ENCODE measurements at places on chromosomes 2 and 18.

DNA sequence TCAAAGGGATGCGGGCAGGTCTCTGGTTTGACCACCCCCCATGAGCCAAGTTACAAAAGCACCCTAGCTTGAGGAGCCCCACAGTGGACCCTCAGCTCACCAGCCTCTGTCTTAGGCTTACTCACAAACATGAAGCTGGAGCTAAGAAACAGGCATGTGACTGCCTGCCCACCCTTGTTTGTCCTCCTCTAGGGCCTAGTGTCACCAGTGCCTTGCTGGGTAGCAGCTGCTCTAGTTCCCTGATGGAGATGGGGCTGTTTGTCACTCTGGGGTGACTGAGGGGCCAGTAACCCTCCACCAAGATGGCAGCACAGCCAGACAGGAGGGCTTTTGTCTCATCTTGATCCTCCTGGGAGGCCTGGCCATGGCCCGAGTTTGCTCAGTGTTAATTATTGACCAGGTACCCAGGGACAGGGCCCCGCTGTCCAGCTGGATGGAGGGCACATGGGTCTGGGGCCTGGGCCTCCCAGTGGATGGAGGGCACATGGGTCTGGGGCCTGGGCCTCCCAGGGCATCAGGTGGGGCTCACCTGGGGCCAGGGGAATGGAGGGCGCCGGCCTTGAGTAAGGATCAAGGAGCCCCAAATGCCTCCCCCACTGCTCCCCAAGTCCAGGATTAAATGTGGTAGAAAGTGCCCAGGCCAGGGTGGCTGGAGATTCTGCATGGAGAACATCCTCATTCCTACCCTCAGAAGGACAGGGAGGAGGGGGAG, 185.9 kb upstream of the HAAO start:
- no peak for DNase-seq

GRCh38 chr2:210170196-210170445, 1.1 kb downstream of the KANSL1L start:
- no peak for DNase-seq

DNA sequence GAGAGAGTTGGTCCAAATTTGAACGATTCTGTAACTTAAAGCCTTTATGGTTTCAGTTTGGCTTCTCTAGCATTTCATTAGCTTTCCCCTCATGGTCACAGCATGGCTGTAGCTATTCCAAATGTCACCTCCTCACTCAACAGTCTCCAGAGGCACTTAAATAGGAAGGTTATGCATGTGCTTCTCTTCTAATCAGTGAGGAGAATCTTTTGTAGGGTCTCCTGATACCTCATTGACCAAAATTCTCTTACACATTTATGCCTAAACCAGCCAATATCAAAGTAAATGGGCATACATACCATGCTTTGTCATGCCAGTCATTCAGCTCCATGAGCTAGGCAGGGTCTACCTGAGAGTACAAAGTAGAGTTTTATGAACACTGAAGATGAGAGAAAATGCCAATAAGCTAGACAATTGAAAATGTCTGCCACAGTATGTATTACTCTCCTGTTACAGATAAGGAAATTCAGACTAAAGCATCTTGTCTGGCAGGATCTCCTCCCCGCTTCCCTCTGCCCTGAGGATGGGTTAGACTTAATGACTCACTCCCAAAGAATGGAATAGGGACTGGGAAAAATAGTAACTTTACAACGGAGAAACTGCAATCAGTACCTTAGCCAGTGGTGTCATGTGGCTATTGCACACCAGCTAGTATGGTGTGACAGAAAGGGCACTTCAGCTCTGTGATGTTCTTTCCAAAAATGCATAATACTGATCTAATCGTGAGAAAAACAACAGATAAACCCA, 15.4 kb downstream of the DSG2 start:
- DNase-seq: peak; percentile 77

- DNase-seq: no peak
Observed at GRCh38 chr2:118762290-118762689, 85.2 kb downstream of the EN1 start.

DNA sequence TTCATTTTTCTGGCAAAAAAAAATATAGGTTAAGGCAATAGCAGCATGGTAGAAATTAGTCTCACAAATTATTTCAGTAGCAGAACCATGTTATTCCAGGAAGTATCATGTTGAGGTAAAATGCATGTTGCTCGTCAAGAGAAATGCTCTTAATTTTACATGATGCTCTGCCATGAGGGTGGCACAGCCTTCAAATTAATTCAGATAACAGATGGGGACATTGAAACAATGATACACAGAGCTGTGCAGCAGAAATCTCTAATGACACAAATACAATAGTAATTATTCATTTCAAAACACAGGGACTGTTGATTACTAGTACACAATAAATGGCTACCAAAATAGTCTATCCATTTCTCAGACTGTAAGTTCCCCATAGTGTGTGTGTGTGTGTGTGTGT, 24.8 kb downstream of the GAREM1 start:
- DNase-seq: no peak

- no peak for DNase-seq
Observed at GRCh38 chr2:238131761-238132462, 6.6 kb upstream of the KLHL30 start.

DNA sequence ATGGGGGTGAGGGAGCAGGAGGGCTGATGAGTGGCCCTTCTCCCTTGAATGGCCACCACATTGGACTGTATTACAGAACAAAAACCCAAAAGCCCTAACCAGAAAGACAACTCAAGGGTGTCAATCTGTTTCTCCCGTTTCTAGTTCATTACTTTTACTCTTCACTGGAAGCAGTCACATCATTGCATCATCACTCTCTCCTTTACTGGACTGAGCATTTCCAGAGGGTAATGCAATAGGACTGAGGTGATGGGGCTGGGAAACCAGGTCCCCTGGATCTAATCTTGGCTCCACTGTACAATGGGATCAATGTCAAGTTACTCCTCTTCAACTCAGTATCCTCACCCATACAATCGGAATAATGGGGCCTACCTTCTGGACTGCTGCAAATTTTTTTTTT, 56.1 kb downstream of the BCL2 start:
- DNase-seq: no peak

- no peak for DNase-seq
Observed at GRCh38 chr2:197498235-197498936, 1.3 kb downstream of the HSPD1 start.

All from ELF-1 (cell line).